NCI-H1930 (cell line): ENCODE measurements at places on chromosomes 7 and 10.

GRCh38 chr10:103851261-103851660 is 4.1 kb downstream of the SH3PXD2A start:
- no peak for DNase-seq

DNA sequence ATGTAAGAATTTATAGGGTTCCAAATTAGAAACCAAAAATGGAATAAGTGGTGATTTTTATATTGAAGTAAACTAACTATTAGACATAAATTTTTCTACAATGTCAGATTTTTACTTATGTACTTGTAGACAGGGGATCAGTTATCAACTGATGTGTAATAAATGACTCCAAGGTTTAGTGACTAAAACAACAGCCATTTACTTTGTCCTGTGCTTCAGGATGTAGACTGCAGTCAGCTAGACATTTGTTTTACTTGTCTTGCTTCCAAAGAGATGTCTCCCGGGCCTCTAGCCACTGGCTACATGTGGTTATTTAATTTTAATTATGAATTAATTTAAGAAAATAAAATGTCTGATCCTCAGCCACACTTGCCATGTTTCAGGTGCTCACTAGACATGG is 249.7 kb upstream of the IGFBP3 start:
- no peak for DNase-seq

- DNase-seq = no peak
These were observed 102.0 kb downstream of the HIF1AN start for GRCh38 chr10:100637785-100638184.

DNA sequence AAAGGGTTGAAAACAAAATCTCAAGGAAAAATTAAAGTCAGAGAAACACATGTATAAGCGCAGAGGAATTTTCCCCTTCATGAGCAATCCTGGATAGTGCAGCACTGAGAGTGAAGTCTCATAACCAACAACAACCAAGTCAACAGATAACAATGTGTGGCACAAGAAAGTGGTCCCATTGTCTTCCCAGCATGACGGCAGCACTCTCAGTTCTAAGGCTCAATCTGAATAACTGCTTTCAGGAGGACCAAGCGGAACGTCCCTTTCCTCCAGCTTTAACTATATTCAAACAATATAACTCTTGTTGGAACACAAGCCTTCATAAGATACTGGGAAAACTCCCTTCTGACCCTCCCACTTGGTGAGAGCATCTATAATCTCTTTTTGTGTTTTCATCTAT is 137.9 kb downstream of the RAPGEF5 start:
- no peak for DNase-seq

GRCh38 chr10:86972613-86973380 is 4.5 kb downstream of the ADIRF start:
- DNase-seq = no peak

DNA sequence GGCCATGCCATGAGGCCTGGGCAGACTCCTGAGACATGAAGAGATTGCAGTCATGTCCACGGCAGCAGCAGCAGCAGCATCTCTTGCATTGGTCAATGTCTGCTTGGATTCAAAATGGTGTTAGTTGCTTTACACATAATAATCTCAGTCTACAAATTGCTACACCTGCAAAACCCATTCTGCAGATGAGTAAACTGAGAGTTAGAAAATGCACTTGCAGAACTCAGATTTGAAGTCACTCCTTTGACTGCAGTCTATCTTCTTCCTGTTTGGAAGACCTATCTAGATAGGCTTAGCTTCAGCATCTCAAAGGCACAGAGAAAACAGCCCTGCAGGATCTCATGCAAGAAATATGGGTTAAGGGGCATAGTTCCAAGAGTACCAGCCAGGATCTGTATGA is 350.3 kb downstream of the TNS3 start:
- DNase-seq = no peak

GRCh38 chr10:132626019-132626760 is 88.6 kb downstream of the INPP5A start:
- no peak for DNase-seq

- no peak for DNase-seq
These were observed 262.5 kb upstream of the SORCS1 start for GRCh38 chr10:107427016-107427415.
